ENCODE measurements at places on chromosomes 4 and X.
A peak's percentile ranks its signal among the peaks of the same experiment; 100 is the strongest.

DNA sequence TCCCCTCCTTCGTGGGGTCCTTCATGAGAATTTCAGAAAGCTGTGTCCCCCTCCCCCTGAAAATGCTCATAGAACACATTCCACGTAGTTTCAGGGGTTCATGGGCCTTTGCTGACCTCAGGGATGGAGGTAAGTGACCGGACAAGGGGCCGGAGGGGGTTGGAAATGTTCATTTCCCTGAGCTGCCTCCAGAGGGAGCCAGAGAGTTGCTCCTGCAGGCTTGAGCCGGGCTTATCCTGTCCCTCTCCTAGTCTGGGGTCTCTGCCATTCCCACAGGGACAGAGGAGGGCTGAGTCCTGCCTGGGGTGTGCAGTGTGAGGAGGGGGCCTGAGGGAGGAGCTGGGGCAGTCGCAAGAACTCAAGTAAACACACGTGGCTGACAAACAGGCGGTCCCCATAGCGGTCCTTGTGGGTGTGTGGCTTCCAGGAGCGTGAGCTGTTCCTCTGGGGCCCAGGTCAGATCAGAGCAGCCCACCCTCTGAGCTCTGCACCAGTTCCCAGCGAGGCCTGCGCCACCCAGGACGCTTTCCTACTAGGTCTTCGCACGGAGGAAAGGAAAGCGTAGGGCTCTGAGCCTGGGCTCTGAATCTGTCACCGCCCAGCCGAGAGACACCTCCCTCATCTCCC lies 62.5 kb downstream of the WFS1 start:
- no peak for DNase-seq

DNA sequence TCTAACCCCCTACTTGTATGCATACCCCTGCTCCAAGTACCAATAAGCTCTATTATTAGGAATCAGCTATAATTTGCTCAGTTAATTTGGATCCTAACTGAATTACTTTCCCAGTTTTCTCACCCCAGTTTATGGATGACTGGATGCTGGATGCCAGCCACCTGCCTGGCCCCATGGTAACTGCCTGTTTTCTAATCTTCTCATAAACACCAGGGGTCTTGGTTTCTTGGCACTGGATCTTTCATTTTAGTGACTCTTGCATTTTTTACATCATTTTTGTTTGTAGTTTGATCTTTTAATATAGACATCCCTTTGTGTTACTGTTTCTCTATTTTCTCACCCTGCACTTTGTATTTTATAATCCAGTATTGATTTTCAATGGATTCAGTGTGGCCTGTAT lies 246.8 kb downstream of the ADGRL3 start:
- no peak for DNase-seq

DNA sequence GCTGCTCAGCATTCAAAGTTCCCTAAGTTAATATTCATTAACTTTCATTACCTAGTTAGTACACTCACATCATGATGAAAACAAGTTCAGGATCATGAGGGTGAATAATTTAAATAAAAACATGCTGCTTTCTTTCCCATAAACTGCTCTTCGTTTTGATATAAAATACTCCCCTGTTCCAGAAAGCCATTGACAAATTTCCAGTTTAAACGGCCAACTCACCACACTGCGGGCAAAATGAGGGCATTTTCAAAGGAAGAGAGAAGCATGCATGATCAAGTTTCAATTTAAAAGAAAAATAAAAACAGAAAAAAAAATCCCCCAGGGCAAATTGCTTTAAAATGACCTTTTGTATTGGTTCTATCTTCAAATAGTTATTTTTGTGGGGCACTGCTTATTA lies 69.6 kb downstream of the EPHA5 start:
- no peak for DNase-seq

DNA sequence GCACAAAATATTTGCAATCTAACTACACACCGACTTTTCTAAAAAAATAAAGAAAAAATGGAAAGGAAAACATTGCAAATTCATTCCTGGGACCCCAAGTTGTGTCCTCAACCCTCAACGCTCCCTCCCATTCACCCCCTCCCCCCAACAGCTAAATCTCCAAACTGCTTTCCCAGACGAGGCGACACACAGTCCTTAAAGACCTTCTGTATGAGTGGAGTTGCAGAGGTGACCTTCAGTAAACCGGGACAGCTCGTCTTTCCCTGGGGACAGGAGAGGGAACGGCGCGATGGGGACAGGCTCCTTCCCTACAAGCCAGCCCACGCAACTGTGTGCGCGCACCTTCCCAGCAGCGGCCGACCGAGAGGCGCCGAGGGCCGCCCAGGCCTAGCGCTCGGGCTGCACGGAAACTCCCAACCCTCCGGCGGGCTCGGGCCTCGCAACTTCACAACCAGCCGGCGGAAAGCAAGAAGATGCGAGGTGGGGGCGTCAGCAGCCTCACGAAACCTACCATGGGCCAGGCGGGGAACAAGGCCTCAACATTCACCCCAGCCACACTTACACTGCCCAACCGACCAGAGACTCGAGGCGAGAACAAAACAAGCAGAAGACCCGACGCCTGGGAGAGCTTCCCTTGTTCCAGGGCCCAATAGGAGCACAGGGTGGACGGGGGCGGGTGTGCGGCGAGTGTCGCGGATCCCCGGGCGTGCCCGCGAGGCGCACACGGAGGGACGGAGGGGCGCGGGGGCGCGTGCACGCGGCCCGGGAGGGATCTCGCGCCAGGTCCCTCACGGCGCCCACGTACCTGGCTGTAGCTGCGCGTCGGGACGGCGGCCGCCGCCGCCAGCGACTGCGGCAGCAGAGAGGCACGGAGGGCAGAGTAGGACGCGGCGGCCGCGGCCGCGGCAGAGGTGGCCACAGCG lies 763 bp downstream of the GRSF1 start:
- DNase-seq, result peak; percentile 89

DNA sequence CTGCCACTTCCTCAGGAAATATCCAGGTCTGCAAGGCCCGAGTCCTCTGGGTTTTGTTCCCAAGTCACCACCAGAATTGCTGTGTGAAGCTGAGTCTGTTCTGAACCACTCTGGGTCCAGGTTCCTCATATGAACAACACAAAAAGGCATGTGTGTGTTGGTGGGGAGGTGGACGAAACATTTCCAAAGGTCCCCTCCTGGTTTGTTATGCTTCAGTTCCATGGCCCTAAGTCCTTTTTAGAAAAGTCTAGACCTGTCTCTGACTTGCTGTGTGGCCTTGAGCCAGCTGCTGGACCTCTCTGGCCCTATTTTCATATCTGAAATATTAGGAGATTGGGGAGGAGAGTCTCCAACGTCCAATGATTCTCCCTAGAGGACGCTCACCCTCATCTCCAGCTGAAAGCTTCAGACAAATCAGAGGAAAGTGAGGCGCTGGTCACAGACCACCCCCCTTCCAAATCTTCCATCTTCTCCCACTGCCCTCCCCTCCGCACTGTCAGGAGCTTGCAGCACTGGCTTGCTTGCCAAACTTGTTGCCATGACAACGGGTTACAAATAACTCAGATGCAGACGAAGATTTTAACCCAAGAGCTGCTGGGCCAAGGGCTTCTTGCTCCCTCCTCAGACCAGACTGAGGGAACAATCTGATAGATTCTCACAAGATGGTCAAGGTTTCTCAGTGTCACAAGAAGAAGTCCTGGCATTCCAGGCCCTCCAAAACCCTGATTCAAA lies 64.5 kb downstream of the SMC1A start:
- DNase-seq, result no peak

GRCh38 chrX:46574774-46575381 lies 1.3 kb downstream of the CHST7 start:
- DNase-seq, result no peak

DNA sequence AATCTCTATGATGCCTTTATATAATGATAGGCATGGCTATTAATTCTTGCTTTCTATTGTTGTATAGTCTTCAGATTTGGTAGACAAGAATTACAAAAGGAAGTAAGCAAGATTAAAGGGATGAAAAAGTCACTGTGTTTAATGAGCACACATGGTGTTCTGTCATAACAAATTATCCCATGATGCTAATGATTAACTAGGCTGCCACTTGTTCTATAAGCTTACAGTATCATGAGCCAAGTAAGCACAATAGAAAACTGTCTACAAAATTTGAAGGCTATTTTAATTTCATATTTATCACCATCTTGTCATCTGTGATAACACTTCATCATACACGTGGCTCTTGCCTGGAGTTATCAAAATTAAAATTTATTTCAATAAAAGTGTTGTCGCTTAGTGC lies 466.7 kb downstream of the GASK1B start:
- DNase-seq, result no peak

GRCh38 chrX:15874672-15875071 lies 20.1 kb upstream of the AP1S2 start:
- no peak for DNase-seq

DNA sequence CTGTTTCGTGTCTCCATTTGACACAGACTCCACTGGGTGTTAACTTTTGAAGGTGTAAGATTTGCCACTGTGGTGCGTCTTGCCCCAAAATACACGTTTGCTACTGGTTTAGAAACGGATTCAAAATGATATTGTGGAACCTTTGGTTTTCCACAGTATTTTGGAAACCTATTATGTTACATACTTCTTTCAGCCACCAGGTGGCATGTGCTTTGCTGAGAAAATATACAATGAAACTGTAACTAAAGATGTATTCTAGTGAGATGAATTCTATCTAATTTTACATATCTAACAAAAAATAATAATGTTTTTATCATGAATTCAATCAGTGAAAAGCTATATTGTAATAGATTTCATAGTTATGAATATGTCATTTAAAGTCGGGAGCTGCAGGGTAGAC lies 28.4 kb upstream of the SLITRK4 start:
- no peak for DNase-seq

DNA sequence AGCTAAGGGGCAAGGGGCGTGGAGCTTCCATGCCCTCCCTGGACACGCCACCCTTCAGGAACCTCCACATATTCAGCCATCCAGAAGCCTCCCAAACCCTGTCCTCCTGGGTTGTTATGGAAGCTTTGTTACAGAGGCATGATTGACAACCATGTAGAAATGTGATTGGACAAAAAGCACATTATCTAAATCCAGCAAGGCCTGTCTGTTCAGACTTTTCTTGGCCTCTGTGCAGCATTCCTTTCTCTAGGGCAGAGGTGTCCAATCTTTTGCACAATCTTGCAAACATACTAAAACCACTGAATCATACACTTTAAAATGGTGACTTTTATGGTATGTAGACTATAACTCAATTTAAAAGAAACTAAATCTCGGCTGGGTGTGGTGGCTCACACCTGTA lies 12.7 kb downstream of the STEEP1 start:
- DNase-seq, result no peak

DNA sequence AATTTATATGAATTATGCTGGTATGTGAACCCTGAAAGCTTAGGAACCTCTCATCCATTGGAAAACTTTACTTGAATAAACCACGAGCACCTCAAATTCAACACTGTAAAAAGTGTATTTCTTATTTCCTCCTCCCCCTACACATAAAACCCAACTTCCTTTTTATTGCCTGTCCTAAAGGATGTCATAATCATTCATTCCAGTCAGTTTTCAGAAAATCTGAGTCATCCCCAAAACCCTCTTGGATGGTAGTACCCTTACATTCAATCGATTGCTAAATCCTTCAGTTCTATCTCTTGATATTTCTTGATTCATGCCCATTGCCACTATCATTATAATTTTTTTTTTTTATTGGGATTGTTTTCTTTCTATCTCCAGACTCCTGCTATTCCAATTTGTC lies 91.1 kb upstream of the ATP8A1 start:
- DNase-seq, result no peak

DNA sequence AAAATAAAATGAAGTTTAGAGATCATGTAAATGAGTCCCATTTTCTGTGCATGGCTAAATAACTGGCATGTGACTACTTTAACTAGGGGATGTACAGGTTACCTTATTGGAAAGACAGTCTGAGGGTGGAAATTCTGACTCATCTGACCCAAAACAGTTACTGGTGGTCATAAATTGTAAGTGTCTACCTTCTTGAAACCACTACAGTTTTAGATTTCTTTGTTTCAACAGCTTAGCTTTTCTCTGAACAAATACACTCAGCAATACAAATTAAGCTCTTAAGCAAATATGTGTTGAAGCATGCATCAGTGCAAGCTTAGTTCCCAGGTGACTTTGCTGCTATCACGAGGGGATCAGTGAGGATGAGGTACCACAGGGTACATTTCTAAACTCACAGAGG lies 60.7 kb upstream of the PGM2 start:
- no peak for DNase-seq

- DNase-seq, result no peak
Measured at GRCh38 chrX:103461156-103461555, 58.1 kb downstream of the RAB40A start.

DNA sequence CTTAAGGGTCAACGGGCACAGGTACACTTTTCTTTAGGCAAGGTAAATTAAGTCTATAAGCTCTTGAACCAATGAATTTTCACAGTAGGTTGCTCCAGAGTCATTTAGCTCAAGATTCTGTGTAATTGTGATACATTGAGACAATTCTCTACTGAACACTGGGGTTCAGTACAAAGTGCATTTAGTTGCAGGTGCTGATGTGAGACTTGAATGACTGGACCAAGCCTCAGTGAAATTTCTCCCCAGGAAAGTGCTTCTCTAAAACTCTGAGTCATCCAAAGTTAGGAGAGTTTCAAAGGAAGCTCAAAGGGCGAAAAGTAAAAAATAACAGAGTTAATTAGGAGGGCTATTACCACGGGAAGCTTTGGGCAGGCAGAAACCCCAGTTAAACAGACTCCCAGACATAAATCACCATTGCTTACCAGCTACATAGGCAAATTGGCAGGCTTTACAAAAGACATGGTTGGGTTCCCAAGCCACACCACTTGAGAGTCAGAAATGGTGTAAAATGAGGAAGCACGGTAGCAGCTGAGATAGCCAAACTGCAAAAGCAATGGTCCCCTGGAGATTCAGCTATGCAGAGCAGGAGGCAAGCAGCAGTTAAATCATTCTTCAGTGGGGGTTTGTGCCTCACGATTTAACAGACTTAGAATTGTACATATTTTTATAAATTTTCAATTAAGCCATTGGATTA lies 202.6 kb downstream of the PCDH19 start:
- DNase-seq, result no peak

- DNase-seq, result no peak
Measured at GRCh38 chr4:139887376-139887802, 221.8 kb downstream of the MGST2 start.

- DNase-seq, result no peak
Measured at GRCh38 chrX:148499638-148500422, 587 bp upstream of the AFF2 start.

DNA sequence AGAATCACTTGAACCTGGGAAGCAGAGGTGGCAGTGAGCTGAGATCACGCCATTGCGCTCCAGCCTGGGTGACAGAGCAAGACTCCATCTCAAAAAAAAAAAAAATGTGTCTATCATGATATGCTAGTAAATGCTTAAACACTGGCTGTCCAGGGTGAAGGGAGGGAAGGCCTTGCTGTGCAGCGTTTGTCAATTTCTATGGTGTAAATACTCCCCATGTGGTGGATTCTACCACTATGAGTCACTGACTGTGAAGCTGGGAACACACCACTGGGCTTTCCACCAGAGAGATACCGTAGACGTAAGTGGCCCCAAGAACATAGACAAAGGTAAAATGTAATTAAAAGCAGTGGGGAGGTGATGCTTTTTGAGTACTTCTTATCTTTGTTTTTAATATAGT lies 51.3 kb upstream of the LEF1 start:
- DNase-seq, result no peak

All from posterior vena cava (tissue), 2 donors.